ENCODE measurements at places on chromosomes 16 and 17. TPM values are rescaled to one million over a fixed set of nuclear protein-coding genes. Genes with fewer than 3 reads are reported as not detected.
A peak's percentile ranks its signal among the peaks of the same experiment; 100 is the strongest.

- no peak overlapping the region for H3K4me3 ChIP-seq
- peaks cover 2% of the 10 kb centered on the region for H3K27me3 ChIP-seq
- H3K36me3 ChIP-seq, result no peaks in the 10 kb centered on the region
- no peaks in the 10 kb centered on the region for H3K4me1 ChIP-seq
- no peak for DNase-seq
These were observed 116.5 kb upstream of the ADAMTS18 start for GRCh38 chr16:77551357-77551756.

DNA sequence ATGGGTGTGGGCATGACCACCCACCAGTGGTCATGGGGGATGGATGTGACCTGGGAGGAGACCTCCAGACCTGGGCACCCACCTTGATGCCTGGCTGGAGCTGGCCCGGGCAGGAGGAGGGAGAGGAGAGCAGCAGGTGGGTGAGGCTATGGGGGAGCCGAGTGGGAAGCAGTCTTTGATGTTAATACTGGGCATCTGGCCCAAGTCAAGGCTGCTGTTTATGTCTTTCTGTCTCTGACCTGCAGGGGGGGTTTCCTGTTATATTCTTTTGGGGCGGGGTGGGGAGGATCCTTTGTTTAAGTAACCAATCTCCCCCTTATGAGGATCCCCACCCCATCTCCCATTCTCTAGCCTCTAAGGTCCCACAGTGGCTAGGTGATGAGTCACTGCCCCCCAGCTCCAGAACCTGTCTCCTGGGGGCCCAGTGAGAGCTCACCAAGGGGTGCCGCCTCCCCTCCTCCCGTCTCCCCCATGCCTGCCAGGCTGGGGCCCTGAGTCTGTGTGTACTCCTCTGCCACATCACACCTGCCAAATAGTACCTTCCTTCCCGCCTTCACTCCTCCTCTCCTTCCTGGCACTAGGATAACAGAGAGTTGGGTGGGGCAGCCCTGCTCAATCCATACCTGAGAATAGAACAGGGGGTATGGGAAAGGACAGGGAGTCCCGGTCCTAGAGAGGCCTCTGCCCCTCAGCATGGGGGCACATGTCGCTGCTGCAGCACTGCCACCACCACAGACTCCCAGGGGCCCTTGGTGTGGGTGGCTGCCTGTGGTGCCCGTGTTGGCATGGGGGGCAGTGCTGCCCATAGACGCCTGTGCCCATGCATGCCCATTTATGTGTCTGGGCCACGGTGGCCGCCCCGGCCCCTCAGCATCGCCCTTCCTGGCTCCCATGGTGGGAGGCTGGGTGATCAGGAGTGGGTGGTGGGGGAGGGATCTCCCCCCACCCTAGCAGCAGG lies 7.3 kb downstream of the THRA start:
- H3K36me3 ChIP-seq, result no peaks in the 10 kb centered on the region
- H3K27ac ChIP-seq, result peak overlapping the region; percentile 79
- DNase-seq, result peak; percentile 41
- H3K4me1 ChIP-seq, result peaks cover 44% of the 10 kb centered on the region
- H3K4me3 ChIP-seq, result peak overlapping the region; percentile 26

DNA sequence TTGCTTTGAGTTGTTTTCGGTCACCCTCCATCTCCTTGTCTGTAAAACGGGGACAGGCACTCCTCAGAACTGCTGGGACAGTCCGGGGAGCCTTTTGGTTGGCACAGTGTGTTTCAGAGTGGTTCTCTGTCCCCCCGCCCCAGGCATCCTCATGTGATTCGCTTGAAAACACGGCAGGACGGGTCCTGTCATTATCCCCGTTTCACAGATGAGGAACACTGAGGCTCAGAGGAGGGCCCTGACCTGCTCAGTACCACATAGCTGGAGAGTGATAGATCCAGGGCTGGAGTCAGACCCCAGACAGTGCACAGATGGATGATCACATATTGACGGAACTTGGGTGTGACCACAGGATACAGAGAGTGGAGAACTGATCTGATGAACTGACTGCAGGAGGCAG lies 13.5 kb upstream of the ADGRG1 start:
- H3K27me3 ChIP-seq, result no peaks in the 10 kb centered on the region
- H3K4me3 ChIP-seq, result no peak overlapping the region
- no peak for DNase-seq
- no peaks in the 10 kb centered on the region for H3K36me3 ChIP-seq
- H3K4me1 ChIP-seq, result peaks cover 30% of the 10 kb centered on the region

DNA sequence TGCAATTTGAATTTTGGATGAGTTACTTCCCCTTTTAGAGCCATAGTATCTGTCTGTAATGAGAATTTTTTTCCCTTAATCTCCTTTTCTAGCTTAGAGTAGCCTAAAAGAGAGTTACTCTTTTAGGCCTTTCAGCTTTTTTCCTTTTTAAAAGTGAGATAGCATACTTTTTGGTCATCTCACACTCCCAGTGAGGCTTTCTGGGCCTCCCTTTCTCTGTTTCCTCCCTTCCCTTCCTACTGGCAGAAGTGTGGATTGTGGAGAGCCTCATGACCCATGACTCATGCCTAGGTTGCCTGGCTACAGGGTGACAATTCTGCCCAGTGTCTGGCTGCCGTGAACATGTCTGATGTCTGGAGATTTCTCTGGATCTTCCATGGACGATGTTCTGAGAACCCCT lies 15.2 kb downstream of the KRT23 start:
- no peak overlapping the region for H3K27ac ChIP-seq
- no peaks in the 10 kb centered on the region for H3K36me3 ChIP-seq
- H3K4me3 ChIP-seq, result no peak overlapping the region
- H3K27me3 ChIP-seq, result peaks cover 19% of the 10 kb centered on the region

GRCh38 chr16:2966808-2967191 lies 2.3 kb upstream of the PAQR4 start:
- no peak overlapping the region for H3K4me3 ChIP-seq
- peaks cover 26% of the 10 kb centered on the region for H3K27me3 ChIP-seq
- no peak overlapping the region for H3K27ac ChIP-seq
- no peak for DNase-seq
- H3K36me3 ChIP-seq, result peaks cover 4% of the 10 kb centered on the region

GRCh38 chr17:43411749-43412148 lies 13.0 kb downstream of the ARL4D start:
- no peak for DNase-seq
- H3K27me3 ChIP-seq, result peaks cover 23% of the 10 kb centered on the region
- no peak overlapping the region for H3K4me3 ChIP-seq
- H3K4me1 ChIP-seq, result no peaks in the 10 kb centered on the region
- no peaks in the 10 kb centered on the region for H3K36me3 ChIP-seq

DNA sequence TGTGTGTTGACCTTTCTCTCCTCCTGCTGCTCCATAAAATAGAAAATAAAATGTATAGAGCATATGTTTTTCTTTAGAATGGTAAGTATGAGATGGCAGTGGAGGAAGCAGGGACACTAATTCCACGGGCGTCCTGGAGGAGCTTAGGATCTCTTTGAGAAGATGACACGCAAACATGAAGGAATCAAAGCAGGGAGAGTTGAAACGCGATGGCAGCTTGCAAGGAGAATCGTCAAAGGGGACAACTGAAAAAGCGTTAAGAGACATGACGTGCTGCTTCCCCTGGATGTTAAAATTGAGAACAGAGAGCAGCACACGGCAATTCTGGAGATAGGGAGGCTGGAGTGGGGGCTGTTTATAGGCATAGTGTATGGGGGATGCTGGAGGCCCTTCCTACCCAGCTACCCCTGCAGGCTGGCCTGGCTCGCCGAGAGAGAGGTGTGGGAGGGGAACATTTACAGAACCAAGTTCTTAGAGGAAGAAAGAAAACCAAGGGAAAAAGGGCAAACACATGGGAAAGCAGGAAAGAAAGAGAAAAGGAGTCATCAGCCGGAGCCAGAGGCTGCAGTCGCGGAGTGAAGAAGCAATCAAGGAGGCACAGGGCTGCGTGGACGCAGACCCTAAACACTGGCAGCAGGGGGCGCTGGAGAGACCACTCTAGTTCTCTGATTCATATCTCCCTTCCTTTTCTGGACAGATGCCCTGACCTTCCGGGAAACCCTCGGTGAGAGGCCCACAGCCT lies 55.8 kb downstream of the MYH13 start:
- peak; percentile 48 for DNase-seq
- H3K36me3 ChIP-seq, result no peaks in the 10 kb centered on the region
- H3K27ac ChIP-seq, result no peak overlapping the region
- no peak overlapping the region for H3K4me3 ChIP-seq
- no peaks in the 10 kb centered on the region for H3K27me3 ChIP-seq

DNA sequence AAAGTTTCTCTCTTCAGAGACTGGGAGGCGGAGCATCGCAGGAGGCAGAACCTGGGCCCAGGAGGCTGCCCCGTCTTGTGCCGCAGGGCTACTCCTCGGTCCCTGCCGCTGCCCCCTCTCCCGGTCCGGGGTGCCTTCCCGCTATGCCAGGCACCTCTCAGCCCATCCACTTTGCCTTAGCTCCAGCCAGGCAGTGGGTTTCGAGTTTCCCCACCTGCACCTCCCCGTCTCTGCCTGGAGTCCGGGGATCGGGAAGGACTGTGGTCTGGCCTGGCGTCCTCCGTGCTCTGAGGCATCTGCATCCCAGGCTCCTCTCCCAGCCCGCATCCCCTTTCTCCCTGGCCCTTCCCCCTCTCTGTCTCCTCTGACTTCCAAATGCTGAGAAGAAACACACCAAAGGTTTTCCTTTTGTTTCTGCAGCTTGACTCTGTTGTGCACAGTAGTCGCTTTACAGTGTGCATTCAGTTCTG lies 26.8 kb upstream of the PIK3R6 start:
- H3K27me3 ChIP-seq, result no peaks in the 10 kb centered on the region
- H3K27ac ChIP-seq, result peak overlapping the region; percentile 43
- DNase-seq, result no peak
- no peak overlapping the region for H3K4me3 ChIP-seq

GRCh38 chr17:13690806-13691205 lies 89.1 kb upstream of the HS3ST3A1 start:
- DNase-seq, result no peak
- no peak overlapping the region for H3K27ac ChIP-seq
- peaks cover 3% of the 10 kb centered on the region for H3K27me3 ChIP-seq
- no peaks in the 10 kb centered on the region for H3K36me3 ChIP-seq
- no peaks in the 10 kb centered on the region for H3K4me1 ChIP-seq

DNA sequence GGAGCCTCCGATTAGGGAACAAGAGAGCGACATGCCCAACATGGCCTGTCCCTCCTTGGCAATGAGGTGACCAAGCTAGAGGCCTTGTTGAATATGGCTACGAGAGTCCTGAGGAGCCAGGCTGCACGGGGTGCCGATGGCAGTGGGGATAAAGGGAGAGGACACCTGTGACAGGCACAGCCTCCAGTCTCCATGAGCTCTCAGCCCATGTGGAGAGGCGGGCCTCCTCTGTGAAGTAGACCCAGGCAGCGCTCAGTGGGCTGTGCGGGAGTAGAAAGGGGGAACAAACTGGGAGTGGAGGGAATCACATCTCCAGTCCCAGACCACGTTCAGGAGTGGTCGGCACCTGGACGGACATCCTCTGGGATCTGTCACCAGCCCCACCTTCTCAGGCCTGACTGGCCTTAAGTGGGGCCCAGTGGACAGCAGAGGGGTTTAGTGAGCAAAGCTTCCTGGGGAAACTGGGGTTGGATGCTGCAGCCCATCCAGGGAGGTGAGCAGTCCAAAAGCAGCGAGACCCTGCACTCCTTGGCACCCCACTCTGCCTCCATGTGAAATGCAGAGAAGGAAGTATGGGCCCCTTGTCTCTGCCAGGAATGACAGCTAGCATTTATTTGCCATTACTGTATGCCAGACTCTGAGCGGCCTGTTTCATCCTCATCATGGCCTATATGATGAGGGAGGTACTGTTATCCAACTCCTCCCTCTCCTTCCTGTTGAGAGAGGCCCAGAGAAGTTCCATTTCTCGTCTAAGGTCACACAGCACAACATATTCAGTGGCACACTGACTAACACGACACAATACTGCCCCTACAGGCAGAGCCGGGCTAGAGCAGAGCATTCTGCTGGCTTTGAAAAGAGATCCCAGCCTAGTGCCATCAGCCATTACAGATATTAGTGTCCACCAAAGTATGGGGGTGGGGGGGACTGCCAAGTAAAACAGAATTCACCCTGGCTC lies 4.5 kb upstream of the TMEM92 start:
- no peaks in the 10 kb centered on the region for H3K36me3 ChIP-seq
- peaks cover 19% of the 10 kb centered on the region for H3K4me1 ChIP-seq
- H3K27me3 ChIP-seq, result peaks cover 21% of the 10 kb centered on the region
- no peak overlapping the region for H3K4me3 ChIP-seq
- no peak overlapping the region for H3K27ac ChIP-seq

GRCh38 chr17:1109606-1110540 lies 69.9 kb downstream of the ABR start:
- H3K4me1 ChIP-seq, result peaks cover 60% of the 10 kb centered on the region
- H3K27ac ChIP-seq, result peak overlapping the region; percentile 88
- peak overlapping the region; percentile 74 for H3K4me3 ChIP-seq
- peaks cover 16% of the 10 kb centered on the region for H3K36me3 ChIP-seq

GRCh38 chr16:88526906-88527185 lies 43.4 kb upstream of the ZC3H18 start:
- H3K4me1 ChIP-seq, result peaks cover 3% of the 10 kb centered on the region
- H3K36me3 ChIP-seq, result no peaks in the 10 kb centered on the region
- H3K4me3 ChIP-seq, result no peak overlapping the region
- no peaks in the 10 kb centered on the region for H3K27me3 ChIP-seq
- no peak for DNase-seq

DNA sequence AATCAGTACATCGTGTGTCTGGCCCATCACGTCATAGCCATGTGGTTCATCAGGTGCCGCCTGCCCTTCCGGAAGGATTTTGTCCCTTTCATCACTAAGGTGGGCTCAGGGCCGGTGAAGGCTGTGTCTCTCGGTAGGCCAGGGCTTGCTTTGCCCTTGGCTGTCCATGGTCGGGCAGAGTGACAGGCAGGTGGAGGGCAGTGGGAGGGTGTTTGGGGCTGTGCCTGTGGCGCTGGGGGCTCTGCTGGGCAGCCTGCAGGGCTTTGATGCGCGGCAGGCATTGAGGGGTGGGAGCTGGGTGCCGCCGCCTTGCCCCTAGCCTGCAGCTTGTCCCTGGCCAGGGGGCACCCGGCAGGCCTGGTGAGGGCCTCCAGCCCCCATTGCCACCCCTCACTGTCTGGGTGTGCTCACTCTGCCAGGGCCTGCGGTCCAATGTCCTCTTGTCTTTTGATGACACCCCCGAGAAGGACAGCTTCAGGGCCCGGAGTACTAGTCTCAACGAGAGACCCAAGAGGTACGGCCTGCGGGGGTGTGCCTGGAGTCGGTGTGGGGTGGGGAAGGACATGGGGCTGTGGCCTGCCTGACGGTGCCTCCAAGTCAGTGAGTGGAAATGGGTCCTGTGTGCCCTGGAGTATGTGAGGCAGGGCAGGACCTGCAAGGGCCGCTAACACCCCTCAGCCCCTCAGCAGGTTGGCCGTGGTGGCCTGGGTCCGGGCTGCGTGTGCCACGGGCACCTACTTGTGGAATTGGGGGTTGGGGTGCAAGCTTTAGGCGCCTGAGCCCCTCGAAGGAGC lies 28.5 kb downstream of the TSC2 start:
- H3K27me3 ChIP-seq, result no peaks in the 10 kb centered on the region
- no peak overlapping the region for H3K27ac ChIP-seq
- H3K4me3 ChIP-seq, result no peak overlapping the region
- no peaks in the 10 kb centered on the region for H3K4me1 ChIP-seq

GRCh38 chr17:47720754-47721533 lies 12.1 kb upstream of the TBX21 start:
- H3K27ac ChIP-seq, result peak overlapping the region; percentile 80
- H3K36me3 ChIP-seq, result no peaks in the 10 kb centered on the region
- H3K27me3 ChIP-seq, result no peaks in the 10 kb centered on the region
- peak; percentile 83 for DNase-seq
- H3K4me1 ChIP-seq, result peaks cover 76% of the 10 kb centered on the region
- no peak overlapping the region for H3K4me3 ChIP-seq

Gene ARL5C
- total RNA-seq, result not detected

Gene TMEM204
- 73.5 TPM for total RNA-seq

Gene TNS4
- 3.7 TPM for total RNA-seq

Gene MPP2
- 0.60 TPM for total RNA-seq

Gene CFAP97D1
- not detected for total RNA-seq
